ENCODE measurements at places on chromosomes 6 and 20.

GRCh38 chr6:41677124-41677921 lies 39.1 kb downstream of the MDFI start:
- no peak for DNase-seq

GRCh38 chr6:117483004-117483644 lies 650 bp downstream of the DCBLD1 start:
- no peak for DNase-seq

- DNase-seq: no peak
These were observed 54.6 kb upstream of the POLR1H start for GRCh38 chr6:30006170-30007131.

DNA sequence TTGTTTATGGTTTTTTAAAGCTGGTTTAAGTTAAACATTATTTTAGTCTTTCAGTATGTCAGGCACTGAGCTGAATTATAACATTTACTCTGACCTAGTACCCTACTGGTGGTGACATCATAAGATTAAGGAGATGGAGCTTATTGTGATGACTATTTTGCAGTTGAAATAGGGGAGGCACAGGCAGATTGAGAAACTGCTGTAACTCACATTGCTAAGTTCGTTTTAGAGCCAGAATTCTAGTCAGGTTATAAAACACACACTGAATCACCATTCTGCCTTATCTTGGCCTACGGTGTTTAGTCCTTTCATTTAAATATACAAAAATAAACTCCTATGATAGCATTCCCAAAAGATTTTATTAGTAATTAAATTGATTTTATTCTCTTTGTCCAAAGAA lies 584.1 kb downstream of the TFAP2A start:
- DNase-seq: no peak

DNA sequence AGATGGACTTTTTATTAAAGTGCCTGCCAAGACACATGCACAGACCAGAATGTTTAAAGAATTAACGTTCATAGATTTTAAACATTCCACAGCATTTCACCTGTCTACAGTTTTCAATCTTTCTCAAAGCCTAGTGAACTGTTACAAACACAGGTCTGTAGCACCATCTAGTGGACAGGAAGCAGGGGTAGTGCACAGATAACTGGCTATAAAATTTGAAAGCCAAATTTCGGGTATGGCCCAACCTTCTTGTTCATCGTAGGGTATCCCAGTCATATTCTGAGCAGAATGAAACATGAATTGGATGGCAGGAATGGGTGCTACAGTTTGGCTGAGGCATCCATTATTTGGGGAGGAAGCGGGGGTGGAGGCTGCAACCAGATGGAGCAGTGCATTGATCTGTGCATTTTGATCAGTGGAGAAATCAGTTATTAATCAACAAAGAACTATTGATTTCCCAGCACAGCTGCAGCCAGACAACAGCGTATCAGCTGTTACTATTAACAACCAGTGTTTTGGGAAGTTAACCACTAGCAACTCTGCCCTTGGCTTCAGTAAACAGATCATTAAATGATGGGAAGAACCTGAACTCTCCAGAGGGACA lies 56.1 kb upstream of the B3GAT2 start:
- no peak for DNase-seq

DNA sequence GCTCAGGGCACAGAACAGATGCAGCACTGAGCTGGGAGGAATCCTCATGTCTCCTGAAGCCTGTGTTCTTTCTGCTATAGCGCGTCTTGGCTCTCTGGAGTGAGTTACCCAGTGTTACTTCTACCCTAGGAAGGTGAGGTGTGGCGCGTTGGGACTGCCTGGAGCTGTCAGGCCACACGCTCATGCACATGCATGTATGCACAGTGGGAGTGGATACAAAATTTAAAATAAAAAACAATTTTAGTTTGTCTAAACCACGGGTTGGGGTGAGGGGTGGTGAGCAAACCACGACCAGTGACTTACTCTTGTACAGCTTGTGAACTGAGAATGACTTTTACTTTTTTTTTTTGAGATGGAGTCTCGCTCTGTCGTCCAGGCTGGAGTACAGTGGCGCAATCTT lies 298.6 kb upstream of the SUPT3H start:
- no peak for DNase-seq

GRCh38 chr20:24149881-24150307 lies 161.3 kb upstream of the GGTLC1 start:
- no peak for DNase-seq

DNA sequence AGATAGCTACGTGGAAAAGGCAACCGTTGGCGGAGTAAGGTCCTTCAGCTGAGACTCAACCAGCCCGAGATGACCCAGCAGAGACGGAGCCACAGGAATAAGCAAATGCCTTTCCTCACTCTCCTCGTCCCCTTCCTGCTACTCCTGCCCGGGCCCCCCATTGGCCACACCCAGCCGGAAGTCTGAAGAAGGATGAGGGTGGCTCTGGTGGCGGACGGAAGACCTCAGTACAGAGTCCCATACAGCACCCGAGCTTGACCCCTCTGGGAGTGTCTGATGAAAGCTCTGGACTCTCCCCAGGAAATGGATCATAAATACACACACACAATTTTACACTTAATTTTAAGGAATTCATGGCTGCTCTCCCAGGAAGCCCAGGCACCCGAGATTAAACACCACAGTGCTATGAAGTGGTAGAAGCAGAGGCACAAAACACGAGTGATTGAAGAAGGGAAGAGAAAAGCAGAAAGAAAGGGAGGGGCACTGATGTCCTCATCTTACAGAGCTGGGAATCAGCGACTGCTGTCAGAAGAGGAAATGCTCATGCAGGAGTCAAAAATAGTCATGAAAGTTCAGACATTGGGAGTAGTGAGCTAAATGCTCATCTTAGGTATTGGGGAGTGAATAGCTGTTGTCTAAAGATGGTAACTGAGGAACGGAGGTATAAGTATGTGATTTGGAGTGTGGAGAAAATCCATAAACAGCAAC lies 125.6 kb downstream of the BANF2 start:
- DNase-seq: no peak

GRCh38 chr6:100116411-100117194 lies 122.6 kb upstream of the MCHR2 start:
- DNase-seq: no peak

GRCh38 chr6:45599053-45599452 lies 221.3 kb upstream of the SUPT3H start:
- no peak for DNase-seq

DNA sequence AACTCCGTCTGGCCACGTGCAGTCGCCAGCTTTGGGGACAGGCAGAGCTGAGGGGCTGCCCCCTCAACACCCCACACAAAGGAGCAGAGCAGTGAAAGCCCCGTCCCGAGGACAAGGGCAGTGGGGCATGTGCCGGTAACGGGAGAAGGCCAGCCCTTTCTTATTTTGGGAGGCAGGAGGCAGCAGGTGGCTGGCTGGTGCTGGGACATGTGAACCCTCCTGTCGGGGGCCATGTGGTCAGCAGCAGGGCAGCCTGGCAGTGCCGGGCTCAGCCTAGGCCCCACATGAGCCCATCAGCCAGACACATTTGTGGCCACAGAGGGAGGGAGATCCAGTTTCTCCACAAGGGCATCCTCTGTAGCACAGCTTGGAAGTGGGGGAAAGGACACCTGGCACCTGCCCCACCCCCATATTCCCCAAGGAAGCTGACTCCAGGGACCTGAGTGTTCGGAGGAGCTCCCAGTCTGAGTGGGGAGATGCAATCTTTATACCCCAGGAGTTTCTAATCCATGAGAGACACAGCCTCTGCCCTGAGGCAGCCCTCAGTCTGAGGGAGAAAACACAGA lies 137.6 kb downstream of the MRPL14 start:
- DNase-seq: no peak

- no peak for DNase-seq
These were observed 128.0 kb downstream of the CDH4 start for GRCh38 chr20:61379898-61380544.

DNA sequence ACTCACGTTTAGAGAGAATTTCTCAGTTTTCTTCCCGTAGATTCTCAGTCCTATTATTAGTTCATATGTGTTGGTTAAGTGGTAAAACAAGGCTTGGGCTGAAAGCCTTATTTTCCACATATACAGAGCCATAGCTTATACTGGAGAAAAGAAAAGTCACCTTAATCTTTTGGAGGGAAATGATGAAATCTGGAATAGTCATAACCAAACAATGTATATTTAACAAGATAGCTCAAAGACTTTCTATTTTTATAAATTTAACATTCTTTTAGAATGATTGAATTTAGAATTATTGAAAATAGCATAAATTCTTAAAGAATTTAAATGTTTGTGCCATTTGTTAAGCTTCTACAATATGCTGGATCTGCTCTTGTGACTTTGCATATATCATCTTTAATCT lies 85.8 kb downstream of the CDKAL1 start:
- DNase-seq: no peak

GRCh38 chr6:77030929-77031674 lies 432.2 kb downstream of the HTR1B start:
- no peak for DNase-seq

- DNase-seq: no peak
These were observed 24.6 kb downstream of the MOCS1 start for GRCh38 chr6:39909701-39910100.

GRCh38 chr6:163383912-163384311 lies 30.6 kb upstream of the QKI start:
- no peak for DNase-seq

- DNase-seq: no peak
These were observed 115.4 kb downstream of the OPRM1 start for GRCh38 chr6:154154389-154154967.

- no peak for DNase-seq
These were observed 21.1 kb downstream of the SESN1 start for GRCh38 chr6:109073344-109074132.

DNA sequence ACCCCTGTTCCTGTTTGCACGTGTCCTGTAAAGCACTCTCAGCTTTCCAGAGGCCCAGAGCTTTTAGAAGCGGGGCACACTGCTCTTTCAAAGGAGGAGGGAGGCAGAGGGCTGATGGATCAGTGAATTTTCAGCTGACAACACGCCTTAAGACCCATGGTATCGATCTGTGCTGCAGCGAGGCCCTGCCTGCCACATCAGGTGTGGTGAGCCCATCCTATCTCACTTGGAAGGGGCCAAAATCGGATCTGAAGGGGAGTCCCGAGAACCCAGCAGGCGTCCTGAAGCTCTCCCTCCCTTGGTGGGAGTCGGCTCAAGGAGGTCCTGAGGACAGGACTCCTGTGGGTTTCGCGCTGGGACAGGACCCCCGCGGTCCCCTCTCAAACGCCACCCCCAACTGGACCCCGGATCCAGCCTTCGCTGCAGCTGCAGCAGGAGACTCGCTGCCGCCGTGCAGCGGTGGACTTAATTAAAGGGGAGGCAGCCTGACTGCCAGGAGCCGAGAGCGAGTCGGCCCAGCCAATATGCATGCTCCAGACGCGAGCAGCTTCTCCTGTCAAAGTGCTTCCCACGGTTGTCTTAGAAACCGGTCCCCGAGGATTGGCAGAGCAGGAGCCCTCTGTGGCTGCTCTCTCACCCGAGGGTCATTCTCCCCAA lies 580.0 kb upstream of the ZNF337 start:
- DNase-seq: no peak

GRCh38 chr6:43809417-43810305 lies 39.6 kb downstream of the VEGFA start:
- DNase-seq: no peak

- no peak for DNase-seq
These were observed 6.5 kb upstream of the ZNF343 start for GRCh38 chr20:2515203-2515602.

- DNase-seq: no peak
These were observed 63.1 kb downstream of the ANKRD6 start for GRCh38 chr6:89495961-89496535.

DNA sequence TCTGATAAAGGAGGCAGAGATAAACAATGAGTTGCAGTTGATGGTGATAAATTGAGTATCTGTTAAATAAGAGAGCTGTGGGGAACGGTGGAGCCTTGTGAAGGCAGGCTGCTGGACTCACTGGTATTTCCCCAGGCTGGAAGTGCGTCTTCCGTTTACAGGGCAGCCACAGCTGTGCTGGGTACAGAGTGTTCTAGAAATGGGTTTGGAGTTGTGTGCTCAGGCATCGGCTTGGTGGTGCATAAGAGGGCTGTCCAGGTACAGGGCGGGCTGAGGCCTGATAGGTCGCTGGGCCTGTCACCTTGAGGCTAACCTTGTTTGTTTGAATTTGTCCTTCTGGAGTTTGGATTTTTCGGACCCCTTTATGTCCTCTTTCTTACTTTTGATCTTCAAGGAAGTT lies 39.3 kb downstream of the ARID1B start:
- DNase-seq: no peak

DNA sequence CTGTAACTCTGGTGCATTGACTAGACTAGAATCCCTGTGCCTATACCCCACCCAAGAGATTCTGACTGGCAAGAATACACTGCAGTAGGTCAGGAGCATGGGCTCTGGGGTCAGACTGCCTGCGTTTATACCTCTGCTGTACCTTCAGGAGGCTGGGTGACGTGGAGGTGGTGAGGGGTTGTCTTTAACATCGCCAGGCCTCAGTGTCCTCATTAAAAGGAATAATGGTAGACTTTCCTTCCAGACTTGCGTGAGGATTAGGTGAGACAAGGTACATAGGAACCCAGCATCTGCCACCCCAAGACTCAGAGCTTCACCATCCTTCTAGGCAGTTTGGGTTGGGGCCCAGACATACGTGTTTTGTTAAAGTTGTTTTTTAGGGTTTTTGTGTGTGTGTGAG lies 44.3 kb downstream of the TM9SF4 start:
- no peak for DNase-seq

- no peak for DNase-seq
These were observed 177.1 kb downstream of the ALDH8A1 start for GRCh38 chr6:134772671-134773360.

DNA sequence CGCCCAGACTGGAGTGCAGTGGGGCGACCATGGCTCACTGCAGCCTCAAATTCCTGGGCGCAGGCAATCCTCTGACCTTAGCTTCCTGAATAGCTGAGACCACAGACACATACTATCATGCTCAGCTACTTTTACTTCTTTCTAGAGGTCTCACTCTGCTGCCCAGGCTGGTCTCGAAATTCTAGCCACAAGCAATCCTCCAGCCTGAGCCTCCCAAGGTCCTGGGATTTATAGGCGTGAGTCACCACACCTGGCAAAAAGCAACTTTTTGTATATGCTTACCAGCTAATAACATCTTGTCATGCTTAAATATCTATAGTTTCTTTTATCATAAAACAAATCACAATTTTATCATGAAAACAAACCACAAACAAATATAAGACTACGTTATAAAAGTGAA lies 23.0 kb downstream of the RNASET2 start:
- no peak for DNase-seq

- no peak for DNase-seq
These were observed 264.9 kb downstream of the HIVEP2 start for GRCh38 chr6:142679907-142680700.

- no peak for DNase-seq
These were observed 170.2 kb downstream of the HAO1 start for GRCh38 chr20:7770046-7770445.

All from stimulated activated CD4-positive, alpha-beta T cell treated with anti-CD3 and anti-CD28 coated beads, Interleukin-15, amount 100 ng/mL, for 1 hour (primary cell).